Retinal pigment epithelial cell (primary cell): ENCODE measurements at places on chromosomes 2 and 18.

- no peak for DNase-seq
Measured at GRCh38 chr2:10977621-10978020, 65.9 kb downstream of the KCNF1 start.

DNA sequence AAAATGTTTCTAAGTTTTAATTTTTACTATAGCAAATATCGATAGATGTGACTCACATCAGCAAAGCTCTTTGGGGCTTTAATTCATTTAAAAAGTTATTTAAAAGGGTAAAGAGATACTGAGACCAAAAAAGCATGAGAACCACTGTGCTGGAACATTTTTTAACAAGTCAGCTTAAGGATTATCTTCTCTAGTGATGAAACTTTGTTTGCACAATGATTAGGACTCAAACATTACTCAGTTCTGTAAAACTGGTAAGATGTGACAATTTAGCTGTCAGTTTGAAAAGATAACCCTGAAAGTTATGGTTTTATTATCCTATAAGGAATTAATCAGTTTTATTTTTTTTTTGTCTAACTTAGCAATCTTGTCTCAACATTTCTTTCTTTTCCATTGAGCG is 301.4 kb downstream of the TSN start:
- DNase-seq: no peak

- no peak for DNase-seq
Measured at GRCh38 chr2:174901075-174901474, 104.1 kb downstream of the CHN1 start.

DNA sequence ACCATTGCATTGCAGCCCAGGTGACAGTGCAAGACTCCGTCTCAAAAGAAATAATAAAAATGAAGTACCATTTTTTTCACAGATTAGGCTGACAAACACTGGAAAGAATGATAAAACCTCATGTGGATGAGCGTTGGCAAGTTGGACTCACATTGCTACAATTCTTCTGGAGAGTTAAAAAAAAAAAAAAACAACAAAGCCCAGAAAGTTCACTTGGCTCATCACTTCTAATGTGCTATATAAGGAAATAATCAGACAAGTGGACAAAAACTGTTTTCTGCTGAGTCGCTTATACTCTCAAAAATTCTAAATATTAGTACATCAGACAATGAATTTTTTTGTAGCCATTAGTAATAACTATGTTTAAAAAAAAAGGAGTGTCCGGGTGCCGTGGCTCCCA is 38.4 kb downstream of the PKP4 start:
- no peak for DNase-seq

DNA sequence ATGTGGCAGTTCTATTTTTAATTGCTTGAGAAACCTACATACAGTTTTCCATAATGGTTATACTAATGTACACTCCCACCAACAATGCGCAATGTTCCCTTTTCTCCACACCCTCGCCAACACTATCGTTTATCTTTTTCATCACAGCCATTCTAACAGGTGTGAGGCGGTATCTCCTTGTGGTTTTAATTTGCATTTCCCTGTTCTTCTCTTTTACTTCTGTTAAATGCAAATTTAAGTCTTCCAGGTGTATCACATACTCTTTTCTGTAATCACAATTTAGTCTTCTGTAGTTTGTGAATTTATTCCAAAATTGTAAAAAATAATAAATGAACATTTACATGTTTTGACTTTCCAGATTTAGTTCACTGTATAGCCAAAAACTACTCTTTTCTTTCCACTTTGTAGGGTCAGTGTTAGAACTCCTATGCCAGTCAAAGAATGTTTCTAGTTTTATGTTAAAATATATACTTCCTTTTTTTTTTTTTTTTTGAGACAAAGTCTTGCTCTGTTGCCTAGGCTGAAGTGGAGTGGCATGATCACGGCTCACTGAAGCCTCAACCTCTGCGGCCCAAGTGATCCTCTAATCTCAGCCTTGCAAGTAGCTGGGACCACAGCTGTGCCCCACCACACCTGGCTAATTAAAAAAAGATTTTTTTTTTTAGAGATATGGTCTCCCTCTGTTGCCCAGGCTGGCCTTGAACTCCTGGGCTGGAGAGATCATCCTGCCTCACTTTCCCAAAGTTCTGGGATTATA is 15.4 kb upstream of the ACYP2 start:
- DNase-seq: no peak

DNA sequence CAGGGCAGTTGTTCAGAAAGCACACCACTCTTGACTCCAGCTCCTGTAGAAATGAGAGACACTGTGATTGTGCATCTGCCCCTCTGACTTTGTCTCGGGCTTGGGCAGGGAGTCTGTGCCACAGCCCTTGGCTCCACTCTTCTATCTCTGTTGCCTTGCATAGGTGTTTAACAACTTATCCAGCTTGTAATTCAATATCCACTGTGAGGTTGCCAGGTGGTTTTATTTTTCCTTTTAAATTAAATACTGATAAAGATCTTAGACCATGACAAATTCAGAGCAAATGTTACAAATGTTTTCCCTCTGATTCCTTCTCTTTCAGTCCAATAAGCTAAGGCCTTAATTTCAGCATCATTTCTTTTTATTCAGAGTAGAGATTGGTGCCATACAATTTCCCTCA is 421.7 kb downstream of the STK39 start:
- no peak for DNase-seq

GRCh38 chr2:128420776-128421175 is 102.1 kb upstream of the HS6ST1 start:
- no peak for DNase-seq

GRCh38 chr2:96521219-96521618 is 15.3 kb upstream of the ARID5A start:
- DNase-seq: no peak
